ENCODE measurements at places on chromosomes 7 and 10. TPM values are rescaled to one million over a fixed set of nuclear protein-coding genes. Genes with fewer than 3 reads are reported as not detected.

Gene AGAP4
- total RNA-seq, result 6.6 TPM

Gene ATP5F1C
- 133 TPM for total RNA-seq

Gene ZNF3
- 14.0 TPM for total RNA-seq

Gene UTF1
- total RNA-seq, result not detected

Gene TRIM73
- 1.7 TPM for total RNA-seq

Gene SFRP4
- total RNA-seq, result 0.28 TPM

Gene SEMA3C
- 1.8 TPM for total RNA-seq

Gene PKD1L1
- total RNA-seq, result 0.25 TPM

Gene SCRN1
- 2.6 TPM for total RNA-seq

Gene IL2RA
- total RNA-seq, result not detected

Gene C10orf105
- total RNA-seq, result under 0.01 TPM

Gene IFIT1B
- 13.3 TPM for total RNA-seq

Gene PTF1A
- total RNA-seq, result not detected

Gene ZC3HAV1
- 40.5 TPM for total RNA-seq

Gene PHKG1
- 0.19 TPM for total RNA-seq

Gene PCLO
- total RNA-seq, result 0.84 TPM

Gene LIPF
- not detected for total RNA-seq

Gene HOXA5
- 0.42 TPM for total RNA-seq

Gene OPN4
- not detected for total RNA-seq

Gene MGAM2
- total RNA-seq, result 0.59 TPM

Gene HMX3
- not detected for total RNA-seq

Gene PTPN20
- total RNA-seq, result 1.0 TPM

Gene SSC4D
- total RNA-seq, result 1.3 TPM

Gene CALML5
- total RNA-seq, result not detected

Gene IRF5
- total RNA-seq, result 4.4 TPM

Gene RBP4
- 2,873 TPM for total RNA-seq

Gene HEPACAM2
- total RNA-seq, result 4.4 TPM

Gene GCK
- total RNA-seq, result 0.67 TPM

Gene UPF2
- 19.6 TPM for total RNA-seq

Gene FANK1
- 0.28 TPM for total RNA-seq

Gene PMPCB
- 51.0 TPM for total RNA-seq

Gene CASP2
- 11.3 TPM for total RNA-seq

Gene SPAG6
- not detected for total RNA-seq

Gene DDIT4
- 18.4 TPM for total RNA-seq

Gene BTBD16
- 0.42 TPM for total RNA-seq

Gene FAM237B
- not detected for total RNA-seq

Gene GBX1
- total RNA-seq, result not detected

Gene PRLHR
- under 0.01 TPM for total RNA-seq

Gene GNGT1
- total RNA-seq, result not detected

Gene GTPBP4
- 9.8 TPM for total RNA-seq

Gene ASB10
- total RNA-seq, result not detected

Gene SYCE1
- 0.33 TPM for total RNA-seq

Gene WEE2
- not detected for total RNA-seq

Gene GAD2
- total RNA-seq, result not detected

Gene SGCE
- total RNA-seq, result 55.8 TPM

Gene CXCL12
- total RNA-seq, result 32.4 TPM
